ENCODE measurements at places on chromosomes 3 and 15.

- DNase-seq, result no peak
These were observed 366.0 kb downstream of the AGBL1 start for GRCh38 chr15:86445579-86446252.

DNA sequence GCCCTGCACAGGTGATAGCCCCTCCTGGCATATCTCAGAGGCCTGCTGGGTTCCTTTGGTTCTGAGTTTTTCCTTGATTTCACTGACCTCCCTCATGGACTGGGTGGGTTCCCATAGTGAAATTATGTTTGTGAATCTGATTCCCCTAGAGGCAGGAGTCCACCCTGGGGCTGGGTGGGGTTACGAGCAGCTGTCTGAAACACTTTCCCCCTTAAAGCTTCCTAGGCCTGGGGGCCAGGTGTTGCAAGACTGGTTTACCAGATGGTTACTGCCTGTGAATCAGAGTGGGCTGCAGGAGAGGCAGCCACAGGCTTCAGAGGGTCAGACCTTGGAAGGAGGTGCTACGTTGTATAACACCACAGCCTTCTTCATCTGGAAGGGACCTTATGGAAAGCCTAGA is 34.3 kb downstream of the IL20RB start:
- DNase-seq, result no peak

DNA sequence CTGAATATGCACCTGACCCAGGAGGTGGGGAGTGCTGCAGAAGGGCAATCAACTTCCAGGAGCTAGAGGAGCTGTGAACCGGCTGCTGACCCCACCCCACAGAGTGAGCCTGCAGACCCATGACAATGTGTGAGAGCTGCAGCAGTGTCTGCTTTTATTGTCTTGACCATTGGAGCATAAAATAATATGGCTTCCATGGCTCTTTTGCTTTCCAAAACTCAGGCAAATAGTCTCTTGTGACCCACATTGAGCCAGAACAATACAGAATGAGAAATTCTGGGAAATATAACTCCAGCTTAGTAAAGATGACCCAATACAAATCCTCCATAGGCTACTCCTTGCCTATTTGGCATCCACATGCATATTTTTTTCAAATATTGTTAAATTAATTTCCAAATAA is 309.6 kb downstream of the PYDC2 start:
- no peak for DNase-seq

DNA sequence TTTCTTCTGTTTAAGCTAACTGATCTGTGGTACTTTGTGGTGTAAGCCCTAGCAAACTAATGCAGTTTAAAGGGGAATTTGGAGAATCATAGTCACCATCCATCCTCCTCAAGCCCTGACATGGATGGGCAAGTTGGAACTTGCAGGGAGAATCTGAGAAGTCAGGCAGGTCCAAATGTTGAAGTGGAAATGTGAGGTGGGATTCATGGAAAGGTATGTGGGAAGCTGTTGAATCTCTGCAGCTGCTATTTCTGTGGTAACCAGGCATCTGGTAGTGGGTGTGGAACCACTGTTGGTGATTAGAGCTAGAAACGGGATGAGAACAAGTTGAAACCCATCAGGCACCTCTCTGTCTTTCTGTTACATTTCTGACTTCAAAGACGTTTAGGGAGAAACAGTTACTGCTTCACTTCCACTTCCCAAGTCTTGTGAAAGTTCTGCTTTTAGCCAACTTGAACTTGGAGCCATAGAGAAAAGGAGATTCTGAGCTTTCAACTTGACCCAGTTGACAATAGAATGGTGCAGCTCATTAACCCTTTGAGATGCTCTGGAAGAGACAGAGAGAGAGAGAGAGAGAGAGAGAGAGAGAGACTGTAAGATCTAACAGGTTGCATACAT is 38.1 kb upstream of the NMNAT3 start:
- DNase-seq, result no peak

GRCh38 chr3:46900007-46900292 is 22.4 kb downstream of the PTH1R start:
- no peak for DNase-seq

GRCh38 chr3:171980578-171981270 is 58.7 kb upstream of the FNDC3B start:
- no peak for DNase-seq

DNA sequence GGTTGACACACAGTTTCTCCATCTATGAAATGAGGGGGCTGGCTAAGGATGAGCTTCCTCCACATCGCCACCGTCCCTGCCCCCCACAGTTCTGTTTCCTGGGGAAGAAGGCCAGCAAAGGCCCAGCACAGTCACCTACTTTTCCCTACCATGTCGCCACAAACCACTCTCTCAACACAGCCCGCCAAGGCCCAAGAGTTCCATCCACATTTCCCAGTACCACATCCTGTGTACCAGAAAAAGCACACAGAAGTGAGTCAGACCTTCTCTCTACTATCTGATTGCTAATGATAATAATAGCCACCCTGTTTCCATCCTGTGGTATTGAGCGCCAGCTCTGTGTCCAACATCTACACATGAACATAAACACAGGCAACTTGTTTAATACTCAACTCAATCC is 30.3 kb upstream of the C15orf39 start:
- DNase-seq, result peak; percentile 87

DNA sequence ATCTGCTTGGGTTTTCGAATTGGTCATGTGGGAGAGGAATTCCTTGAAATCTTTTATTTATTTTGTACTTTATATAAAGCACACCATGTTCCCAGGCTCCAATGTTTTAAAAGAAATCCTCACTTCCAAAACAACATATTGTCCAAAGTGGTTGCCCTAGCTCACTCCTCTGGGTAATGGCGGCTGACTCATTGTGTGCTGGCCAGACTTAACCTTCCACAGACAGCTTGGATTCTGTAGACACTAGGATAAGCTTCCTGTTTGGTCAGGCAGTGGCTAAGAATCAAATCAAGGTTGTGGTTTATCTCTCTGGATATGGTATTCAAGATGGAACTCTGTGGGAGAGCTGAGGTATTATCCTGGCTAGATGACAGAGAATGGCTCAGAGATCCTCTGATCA is 55.8 kb upstream of the FAM98B start:
- peak; percentile 50 for DNase-seq

GRCh38 chr3:184230603-184231528 is 1.5 kb downstream of the VWA5B2 start:
- no peak for DNase-seq

DNA sequence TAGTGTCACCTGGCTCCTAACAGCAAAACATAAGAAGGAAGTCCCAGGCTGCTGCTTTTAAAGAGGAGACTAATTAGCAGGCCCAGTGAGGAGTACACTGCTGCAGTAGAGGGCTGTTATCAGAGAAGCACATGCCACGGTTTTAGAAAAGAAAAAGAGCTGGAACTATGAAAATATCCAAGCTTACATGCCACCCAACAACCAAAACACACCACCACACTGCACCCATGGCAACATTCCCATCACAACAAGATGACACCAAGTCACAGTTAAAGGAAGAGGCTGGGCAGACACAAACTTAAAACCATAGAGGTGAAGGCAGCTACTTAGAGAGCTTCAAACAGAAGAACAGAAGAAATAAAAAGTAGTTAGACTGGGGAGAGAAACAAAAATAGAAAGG is 37.0 kb downstream of the NPTN start:
- peak; percentile 28 for DNase-seq

GRCh38 chr15:88982946-88983342 is 69.8 kb upstream of the MFGE8 start:
- DNase-seq, result no peak

GRCh38 chr3:98567666-98568270 is 25.6 kb downstream of the CPOX start:
- no peak for DNase-seq

DNA sequence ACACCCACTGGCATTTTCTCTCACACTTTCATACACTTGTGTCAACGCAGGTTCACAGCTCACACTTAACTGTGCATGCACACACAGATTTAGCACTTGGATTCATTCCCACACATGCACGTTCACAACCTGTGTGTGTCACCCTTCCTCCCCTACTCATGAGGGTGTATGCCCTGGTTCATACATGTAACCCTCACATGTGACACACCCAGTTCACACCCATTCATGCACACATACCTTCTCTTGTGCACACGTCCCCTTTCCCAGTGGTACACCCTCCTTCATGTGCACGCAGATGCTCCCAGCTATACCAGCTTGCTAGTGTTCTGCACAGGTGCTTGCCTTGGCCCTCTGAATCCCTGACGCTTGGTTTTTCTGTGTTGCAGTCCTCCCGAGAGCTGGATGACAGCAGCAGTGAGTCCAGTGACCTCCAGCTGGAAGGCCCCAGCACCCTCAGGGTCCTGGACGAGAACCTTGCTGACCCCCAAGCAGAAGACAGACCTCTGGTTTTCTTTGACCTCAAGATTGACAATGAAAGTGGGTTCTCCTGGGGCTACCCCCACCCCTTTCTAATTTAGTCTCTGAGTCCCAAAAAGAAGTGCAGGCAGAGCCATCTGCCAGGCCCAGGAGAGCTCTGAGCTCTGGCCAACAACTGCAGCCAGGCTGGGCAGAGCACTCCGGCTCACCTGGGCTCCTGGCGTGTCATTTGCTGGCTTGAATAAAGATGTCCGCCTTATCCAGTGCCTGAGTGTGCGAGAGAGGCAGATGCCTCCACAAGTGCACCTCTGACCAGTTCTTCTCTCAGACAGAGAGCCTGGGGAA is 39.5 kb downstream of the GOLGA6A start:
- DNase-seq, result no peak

- peak; percentile 24 for DNase-seq
These were observed 309.2 kb downstream of the MAGI1 start for GRCh38 chr3:65729555-65729954.

DNA sequence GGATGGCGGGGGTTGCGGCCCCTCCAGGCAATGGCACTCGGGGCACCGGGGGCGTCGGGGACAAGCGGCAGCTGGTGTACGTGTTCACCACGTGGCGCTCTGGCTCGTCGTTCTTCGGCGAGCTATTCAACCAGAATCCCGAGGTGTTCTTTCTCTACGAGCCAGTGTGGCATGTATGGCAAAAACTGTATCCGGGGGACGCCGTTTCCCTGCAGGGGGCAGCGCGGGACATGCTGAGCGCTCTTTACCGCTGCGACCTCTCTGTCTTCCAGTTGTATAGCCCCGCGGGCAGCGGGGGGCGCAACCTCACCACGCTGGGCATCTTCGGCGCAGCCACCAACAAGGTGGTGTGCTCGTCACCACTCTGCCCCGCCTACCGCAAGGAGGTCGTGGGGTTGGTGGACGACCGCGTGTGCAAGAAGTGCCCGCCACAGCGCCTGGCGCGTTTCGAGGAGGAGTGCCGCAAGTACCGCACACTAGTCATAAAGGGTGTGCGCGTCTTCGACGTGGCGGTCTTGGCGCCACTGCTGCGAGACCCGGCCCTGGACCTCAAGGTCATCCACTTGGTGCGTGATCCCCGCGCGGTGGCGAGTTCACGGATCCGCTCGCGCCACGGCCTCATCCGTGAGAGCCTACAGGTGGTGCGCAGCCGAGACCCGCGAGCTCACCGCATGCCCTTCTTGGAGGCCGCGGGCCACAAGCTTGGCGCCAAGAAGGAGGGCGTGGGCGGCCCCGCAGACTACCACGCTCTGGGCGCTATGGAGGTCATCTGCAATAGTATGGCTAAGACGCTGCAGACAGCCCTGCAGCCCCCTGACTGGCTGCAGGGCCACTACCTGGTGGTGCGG is 1.9 kb downstream of the CHST2 start:
- peak; percentile 81 for DNase-seq

DNA sequence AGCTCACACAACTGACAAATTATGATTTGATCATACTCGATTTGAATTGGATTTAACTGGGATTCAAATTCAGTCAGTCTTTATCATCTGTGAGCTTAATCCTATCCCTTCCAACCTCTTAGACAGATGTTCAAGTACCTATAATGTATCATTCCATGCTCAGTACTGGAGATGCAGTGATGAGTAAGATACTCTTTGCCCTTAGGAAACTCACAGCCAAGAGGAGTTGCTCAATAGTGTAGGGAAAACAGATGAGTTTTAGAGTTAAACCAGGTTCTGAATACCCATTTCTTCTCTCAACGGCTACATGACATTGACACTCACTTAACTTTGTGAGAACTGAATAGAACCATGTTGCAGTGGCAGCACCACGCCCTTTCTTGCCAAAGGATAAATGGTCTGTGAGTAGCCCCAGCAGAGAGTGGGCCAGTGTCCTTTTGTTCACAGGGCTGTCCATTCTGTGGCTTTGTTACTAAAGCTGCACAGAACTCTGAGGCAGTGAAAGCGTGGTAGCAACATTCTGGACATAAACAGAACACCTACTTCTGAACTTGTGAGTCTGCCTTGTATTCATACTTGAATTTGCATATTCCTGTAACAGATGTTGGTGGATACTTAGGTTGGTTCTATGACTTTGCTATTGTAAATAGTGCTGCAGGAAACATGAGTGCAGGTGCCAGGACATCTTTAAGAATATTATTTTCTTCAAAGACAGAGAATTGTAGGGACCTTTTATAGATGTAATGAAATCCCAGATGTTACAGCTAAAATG is 91.6 kb downstream of the RASA2 start:
- no peak for DNase-seq

DNA sequence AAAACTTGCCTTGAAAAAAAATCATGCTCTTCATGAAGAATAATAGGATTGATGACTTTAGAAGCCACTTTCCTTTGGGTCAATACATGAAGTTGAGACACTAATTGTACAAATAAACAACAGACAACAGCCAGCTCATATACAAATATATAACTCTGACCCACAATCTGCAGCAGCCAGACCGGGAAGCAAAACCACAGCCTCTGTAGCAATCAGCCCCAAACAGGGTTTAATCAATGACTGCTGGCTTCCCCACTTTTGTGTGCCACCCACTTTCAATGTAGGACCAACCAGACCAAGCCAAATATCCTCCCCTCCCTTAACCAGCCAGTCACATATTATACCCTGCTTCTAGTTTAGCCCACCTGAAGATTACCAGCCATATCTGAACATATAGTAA is 39.0 kb downstream of the IFT57 start:
- DNase-seq, result no peak

- no peak for DNase-seq
These were observed 10.7 kb downstream of the CNTN6 start for GRCh38 chr3:1103525-1103924.

GRCh38 chr3:25229586-25229985 is 198.5 kb upstream of the RARB start:
- DNase-seq, result no peak

DNA sequence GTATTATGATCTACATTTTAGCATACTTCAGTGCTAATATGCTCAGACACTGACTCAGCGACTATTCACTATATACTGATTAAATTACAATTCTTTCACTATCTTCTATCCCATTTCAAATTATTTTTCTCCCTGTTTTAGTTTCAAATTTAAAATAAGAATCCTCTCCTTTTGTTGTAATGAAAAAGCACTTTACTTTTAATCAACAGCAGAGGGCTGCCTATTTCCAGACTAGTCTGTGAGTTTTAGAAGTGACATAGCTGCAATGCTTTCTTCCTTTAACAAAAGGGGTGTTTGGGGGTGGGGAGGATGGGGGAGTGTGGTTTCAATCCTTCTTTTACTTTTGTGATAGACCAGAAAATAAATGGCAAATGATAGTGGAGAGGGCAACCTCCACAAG is 2.4 kb downstream of the NEDD4 start:
- no peak for DNase-seq

DNA sequence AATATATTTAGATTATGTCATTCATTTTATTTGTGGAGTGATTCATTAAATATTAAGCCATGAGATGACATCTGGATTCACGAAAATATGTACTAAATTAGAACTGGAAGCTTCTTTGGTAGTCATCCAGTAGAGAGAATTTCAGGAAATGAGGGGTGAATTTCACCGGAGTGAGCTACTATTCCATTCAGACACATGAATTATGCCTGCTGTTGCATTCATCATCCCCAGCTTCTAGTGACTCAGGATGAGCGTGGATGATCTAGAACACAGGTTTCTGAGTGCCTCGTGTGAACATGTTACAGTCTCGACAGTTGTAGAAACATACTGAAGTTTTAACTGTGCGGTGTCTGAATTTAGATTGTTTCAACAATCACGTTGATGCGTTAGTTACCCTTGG is 42.9 kb upstream of the GABRG3 start:
- DNase-seq, result no peak
